ENCODE measurements at places on chromosomes 12 and 14.
A peak's percentile ranks its signal among the peaks of the same experiment; 100 is the strongest.

- no peak overlapping the region for H3K4me3 ChIP-seq
- no peak overlapping the region for H3K27ac ChIP-seq
- H3K27me3 ChIP-seq, result no peaks in the 10 kb centered on the region
- no peaks in the 10 kb centered on the region for H3K36me3 ChIP-seq
- H3K4me1 ChIP-seq, result no peaks in the 10 kb centered on the region
- DNase-seq, result no peak
Observed at GRCh38 chr14:30786701-30787100, 87.7 kb upstream of the COCH start.

DNA sequence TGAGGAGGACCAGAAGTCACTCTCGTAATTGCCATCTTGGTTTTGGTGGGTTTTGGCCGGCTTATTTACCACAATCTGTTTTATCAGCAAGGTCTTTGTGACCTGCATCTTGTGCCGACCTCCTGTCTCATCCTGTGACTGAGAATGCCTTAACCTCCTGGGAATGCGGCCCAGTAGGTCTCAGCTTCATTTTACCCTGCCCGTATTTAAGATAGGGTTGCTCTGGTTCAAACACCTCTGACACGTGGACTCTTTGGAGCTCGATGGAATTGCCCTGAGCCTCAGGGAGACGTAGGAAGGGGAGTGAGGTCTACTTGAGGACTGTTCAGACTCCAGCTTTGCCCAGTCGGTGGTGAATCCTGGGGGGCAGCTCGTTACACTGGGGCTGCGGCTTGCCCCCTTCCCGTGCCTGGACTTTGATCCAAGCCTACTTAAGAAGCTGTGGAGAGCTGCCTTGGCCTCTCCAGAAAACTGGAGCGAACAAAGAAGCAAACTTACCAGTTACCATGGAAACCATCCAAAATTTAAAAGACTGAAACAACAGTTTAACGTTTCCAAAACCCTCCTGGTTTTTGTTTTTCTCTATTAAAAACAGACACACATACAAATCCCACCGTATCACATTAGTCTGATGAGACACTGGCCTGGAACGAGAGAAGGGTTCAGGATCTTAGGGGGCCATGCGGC, 28.0 kb downstream of the CALM1 start:
- DNase-seq, result no peak
- H3K4me1 ChIP-seq, result no peaks in the 10 kb centered on the region
- H3K4me3 ChIP-seq, result no peak overlapping the region
- H3K36me3 ChIP-seq, result no peaks in the 10 kb centered on the region
- H3K27me3 ChIP-seq, result no peaks in the 10 kb centered on the region

GRCh38 chr12:29879606-29880308, 96.0 kb upstream of the TMTC1 start:
- DNase-seq, result no peak
- H3K4me3 ChIP-seq, result no peak overlapping the region
- H3K27me3 ChIP-seq, result peaks cover 13% of the 10 kb centered on the region
- H3K27ac ChIP-seq, result no peak overlapping the region
- peaks cover 2% of the 10 kb centered on the region for H3K36me3 ChIP-seq

DNA sequence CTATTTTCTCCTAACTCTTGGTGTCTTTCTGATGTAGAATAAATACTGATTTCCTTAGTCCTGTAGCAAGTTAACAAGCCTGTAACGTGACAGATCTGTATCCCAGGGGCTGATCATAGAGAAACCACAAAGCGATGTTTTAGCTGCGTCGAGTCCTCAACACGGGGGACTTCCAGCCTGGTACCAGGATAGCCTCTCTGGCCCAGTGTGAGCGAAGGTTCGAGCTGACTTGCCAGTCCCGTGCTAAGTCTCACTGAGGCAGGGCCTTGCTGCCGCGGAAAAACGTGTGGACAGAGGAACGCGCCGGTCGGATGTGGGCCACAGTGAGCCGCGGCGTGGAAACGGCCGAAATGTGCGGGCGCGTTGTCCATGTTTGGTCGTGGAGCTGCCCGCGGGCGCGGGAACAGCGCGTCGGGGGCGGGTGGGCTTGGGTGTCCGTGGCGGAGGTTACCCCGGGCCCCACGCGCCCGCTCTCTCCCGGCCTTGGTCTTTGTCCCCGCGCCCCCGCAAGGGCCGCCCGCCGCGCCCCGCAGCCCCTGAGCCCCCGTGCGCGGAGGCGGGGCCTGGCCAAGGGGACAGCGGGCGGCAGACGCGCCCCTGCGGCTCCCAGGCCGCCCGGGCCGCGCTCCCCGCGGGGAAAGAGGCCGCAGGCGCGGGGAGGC, 531 bp upstream of the EML1 start:
- no peak for DNase-seq
- peaks cover 11% of the 10 kb centered on the region for H3K4me1 ChIP-seq

- H3K27ac ChIP-seq, result peak overlapping the region; percentile 14
- peaks cover 4% of the 10 kb centered on the region for H3K36me3 ChIP-seq
- peaks cover 19% of the 10 kb centered on the region for H3K4me1 ChIP-seq
- H3K4me3 ChIP-seq, result no peak overlapping the region
Observed at GRCh38 chr12:1776170-1776921, 44.0 kb upstream of the LRTM2 start.

DNA sequence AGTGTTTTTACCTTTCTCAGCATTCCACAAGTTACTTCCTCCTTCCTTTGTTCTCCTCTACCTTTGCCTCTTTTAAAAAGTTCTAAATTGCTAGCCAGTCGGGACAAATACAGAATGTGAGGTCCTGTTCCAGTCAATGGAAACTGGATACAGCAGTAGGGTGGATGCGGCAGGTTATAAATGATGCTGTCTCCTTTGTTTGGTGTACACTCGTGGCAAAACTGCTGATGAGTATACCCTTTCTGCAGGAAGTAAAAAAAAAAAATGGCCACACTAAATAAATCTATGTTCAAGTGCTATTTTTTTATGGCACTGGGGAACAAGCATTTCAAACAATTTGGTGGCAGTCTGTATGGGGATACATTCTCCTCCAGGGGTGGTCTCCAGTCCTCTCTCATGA, 27.5 kb downstream of the KLRK1 start:
- H3K36me3 ChIP-seq, result peaks cover 14% of the 10 kb centered on the region
- H3K4me1 ChIP-seq, result peaks cover 34% of the 10 kb centered on the region
- DNase-seq, result no peak
- no peak overlapping the region for H3K4me3 ChIP-seq
- H3K27ac ChIP-seq, result no peak overlapping the region
